Naive thymus-derived CD8-positive, alpha-beta T cell (primary cell): ENCODE measurements at places on chromosomes 1 and 21.

DNA sequence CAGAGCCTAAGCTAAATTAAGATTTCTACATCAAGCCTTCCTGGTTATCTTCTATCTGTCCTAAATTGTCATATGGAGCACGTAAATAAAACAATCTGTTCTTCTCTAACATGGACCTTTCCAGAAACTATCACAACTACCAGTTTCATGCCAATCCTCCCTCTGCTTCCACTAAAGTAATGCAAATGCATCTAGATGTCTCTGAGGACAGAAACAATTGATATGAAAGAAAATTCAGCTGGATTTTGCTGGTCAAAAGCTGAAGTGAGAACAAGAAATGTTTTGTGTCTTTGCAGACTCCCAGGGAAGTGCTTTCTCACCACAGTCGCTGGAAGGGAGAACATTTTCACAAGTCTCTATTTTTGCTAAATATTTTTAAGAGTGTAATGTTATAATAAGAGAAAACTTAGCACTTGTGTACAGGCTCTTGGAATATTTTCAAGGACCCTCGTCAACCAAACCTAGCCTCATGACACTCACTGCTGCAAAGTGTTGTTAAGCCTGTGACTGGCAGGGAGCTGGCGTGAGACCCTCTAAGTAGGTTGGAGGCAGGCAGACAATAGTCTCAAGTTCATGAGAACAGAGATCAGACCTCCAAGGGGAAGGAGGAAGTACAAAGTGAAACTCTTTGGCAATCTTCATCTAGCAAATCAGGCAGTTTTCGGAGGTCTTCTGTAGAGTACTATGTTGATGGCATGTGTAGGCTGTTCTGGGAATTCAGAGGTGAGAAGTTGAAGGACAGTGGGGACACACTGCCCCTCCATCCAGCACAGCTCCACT is 38.8 kb downstream of the DNASE2B start:
- DNase-seq: no peak

- no peak for DNase-seq
These were observed 4.0 kb upstream of the IFI16 start for GRCh38 chr1:159005676-159006075.

- no peak for DNase-seq
These were observed 30.5 kb downstream of the BATF3 start for GRCh38 chr1:212669102-212669501.

DNA sequence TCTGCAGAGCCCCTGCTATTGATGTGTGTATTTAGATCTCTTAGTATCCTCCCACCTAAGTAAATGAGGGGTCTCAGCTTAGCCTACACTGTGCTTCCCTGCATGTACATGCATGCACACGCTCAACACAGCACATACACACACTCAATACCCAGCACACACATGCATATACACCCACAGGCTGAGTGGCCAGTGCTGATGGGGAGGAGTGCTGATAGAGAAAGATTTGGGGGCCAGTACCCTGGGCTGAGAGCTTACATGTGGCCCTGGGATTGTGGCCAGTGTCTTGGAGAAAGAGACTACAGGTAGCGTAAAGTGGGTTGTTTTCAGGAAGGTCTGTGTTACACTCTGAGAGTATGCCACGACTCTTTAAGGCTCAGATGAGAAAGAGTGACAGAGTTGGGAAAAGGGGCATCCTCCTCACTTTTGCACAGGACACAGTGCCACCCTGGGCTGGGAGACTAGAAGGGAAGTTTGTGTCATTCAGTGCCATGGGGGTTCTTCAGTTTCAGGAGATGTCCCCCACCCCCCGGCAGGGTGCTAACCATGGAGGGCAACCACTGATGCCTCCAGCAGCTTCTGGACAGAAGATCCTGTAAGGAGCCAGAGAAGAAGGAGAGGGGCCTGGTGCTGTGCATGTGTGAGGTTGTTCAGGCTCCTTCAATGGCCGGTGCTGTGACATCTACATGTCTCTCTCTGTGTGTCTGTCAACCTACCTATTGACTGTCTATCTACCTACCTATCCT is 166.8 kb downstream of the RHOU start:
- DNase-seq: no peak

GRCh38 chr21:29151931-29152330 is 21.5 kb downstream of the MAP3K7CL start:
- no peak for DNase-seq

DNA sequence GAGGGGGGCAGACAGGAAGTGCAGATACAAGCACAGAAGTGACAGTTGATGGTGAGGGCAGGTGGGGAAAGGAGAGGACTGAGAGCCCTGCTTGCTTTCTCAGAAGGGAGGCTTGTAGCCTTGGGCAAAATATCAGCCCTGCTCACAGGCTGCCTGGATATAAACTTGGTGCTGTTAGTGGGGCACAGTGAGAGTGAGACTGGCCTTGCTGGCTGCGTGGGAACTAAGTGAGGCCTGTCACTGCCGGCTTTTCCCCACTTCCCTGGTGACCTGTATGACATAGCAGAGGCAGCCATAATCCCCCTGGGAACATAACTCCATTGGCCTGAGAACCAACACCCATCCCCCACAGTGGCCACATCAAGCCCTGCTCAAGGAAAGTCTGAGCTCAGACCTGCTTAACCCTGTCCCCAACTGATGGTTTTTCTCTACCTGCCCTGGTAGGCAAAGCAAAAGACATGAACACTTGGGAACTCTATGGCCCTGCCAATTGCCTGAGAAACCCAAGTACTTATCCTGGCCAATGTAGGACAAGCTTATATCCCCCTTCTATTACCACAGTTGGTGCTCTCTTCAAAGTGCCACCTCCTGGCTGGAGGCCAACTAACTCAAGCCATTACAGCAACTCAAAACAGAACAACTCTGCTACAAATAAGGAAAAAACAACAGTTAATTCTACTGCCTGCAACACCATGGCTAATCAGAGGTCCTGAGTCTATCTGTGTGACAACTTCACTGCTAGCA is 472.7 kb downstream of the PLPP3 start:
- DNase-seq: no peak

- no peak for DNase-seq
These were observed 146.4 kb upstream of the LRRC7 start for GRCh38 chr1:69421286-69421685.

GRCh38 chr1:98323906-98324358 is 337.6 kb upstream of the SNX7 start:
- peak; percentile 9 for DNase-seq

DNA sequence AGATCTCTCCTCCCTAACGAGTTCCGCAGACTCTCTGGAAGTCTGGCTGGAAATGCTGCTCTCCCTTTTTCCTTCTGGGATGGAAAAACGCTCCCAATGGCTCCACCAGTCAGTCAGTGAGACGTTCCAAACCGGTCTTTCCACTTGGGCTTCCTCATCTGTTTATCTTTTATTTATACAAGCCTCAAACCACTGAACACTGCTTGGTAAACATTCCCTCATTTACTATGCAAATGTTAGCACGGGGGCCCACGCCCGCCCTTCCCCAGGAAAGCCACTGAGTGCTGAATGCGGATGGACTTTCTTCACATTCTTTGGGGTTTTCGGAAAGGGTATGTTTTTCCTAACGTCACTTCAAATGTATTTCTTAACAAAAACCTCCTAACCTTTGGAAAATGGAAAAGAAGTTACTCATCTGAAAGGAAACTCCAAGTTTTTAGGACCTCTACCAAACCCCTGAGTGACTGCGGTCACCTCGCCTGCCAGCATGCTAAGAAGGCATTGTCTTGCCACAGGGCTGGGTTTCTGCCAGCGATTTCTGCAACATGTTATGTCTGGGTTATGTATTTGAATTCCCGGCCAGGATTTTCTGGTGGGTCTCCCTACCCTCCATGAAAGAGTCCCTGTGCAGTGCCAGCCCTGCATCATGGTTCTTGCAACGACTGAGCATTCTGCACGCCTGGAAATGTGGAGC is 14.0 kb upstream of the UMODL1 start:
- no peak for DNase-seq

DNA sequence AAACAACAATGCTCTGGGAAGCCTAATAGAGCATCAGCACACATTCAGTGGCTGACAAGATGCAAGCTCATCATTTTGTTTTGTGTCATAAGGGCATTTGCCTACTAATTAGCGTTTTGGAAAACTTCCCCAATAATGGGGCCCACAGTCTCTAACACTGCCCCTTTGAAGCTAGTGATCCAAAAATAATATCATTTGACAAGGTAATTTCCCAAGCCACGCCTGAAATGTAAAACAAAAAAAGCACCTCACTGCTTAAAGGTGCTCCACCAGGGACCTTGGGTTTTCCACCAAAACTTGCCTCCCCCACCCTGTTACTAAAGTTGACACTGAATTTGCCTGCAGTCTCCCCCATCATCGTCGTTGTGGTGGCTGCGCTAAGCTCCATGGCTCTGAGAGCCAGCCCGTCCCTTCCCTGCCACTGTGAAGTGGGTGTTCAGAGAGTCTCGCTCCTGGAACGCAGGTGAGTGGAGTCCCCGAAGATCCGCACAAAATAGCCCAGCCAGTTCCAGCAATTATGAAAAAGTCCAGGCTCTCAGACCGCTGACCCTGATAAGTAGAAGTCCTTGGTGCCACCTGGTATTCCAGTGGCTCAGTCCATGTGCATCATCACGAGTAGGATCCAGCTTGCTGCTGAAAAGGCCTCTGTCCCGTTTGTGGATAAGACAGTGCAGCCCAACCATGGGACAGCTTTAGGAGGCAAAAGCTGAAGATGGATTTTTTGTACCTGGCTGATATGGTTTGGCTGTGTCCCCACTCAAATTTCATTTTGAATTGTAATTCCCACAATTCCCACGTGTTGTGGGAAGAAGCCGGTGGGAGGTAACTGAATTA is 52.2 kb downstream of the RAB3GAP2 start:
- no peak for DNase-seq

DNA sequence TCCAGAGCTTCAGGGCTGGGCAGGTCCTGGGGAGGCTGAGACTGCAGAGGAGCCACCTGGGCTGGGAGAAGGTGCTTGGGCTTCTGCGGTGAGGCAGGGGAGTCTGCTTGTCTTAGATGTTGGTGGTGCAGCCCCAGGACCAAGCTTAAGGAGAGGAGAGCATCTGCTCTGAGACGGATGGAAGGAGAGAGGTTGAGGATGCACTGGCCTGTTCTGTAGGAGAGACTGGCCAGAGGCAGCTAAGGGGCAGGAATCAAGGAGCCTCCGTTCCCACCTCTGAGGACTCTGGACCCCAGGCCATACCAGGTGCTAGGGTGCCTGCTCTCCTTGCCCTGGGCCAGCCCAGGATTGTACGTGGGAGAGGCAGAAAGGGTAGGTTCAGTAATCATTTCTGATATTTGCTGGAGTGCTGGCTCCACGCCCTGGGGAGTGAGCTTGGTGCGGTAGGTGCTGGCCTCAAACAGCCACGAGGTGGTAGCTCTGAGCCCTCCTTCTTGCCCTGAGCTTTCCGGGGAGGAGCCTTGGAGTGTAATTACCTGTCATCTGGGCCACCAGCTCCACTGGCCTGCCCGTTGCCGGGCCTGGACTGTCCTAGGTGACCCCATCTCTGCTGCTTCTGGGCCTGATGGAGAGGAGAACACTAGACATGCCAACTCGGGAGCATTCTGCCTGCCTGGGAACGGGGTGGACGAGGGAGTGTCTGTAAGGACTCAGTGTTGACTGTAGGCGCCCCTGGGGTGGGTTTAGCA is 9.3 kb downstream of the MYBPH start:
- no peak for DNase-seq

- no peak for DNase-seq
These were observed 676.0 kb downstream of the PLA2G4A start for GRCh38 chr1:187504779-187505178.

- peak; percentile 64 for DNase-seq
These were observed 36.3 kb upstream of the IL10 start for GRCh38 chr1:206808615-206809014.

GRCh38 chr1:6423321-6423999 is 1.1 kb upstream of the ESPN start:
- DNase-seq: peak; percentile 63

- DNase-seq: peak; percentile 3
These were observed at the start of gene HMCN1 for GRCh38 chr1:185733818-185734735. Gene HMCN1 (plus strand): TSS chr1:185734391. CDS start chr1:185734780, 389 bp downstream.

GRCh38 chr21:23639721-23640120 is 1967.6 kb downstream of the MRPL39 start:
- DNase-seq: no peak

DNA sequence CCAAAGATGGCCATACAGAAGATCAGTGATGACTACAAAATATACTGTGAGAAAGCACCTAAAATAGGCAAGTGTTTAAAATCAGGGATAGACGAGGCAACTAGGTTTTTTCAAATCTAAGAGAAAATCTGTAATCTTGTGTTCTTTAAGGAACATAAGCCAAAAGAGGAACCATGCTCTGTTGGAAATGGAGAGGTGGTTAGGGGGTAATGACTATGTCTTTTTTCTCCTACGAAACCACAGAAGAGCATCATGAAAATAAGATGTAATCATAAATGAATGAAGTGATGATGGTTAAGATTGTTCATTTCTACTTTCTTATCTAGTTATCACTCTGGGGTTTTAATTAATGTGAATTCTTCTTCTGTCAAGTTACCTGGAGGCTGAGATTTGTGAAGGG is 43.1 kb downstream of the RGSL1 start:
- DNase-seq: no peak

GRCh38 chr1:211614615-211615014 is 35.7 kb upstream of the SLC30A1 start:
- no peak for DNase-seq
